ENCODE measurements at places on chromosomes 3 and 15. TPM values are rescaled to one million over a fixed set of nuclear protein-coding genes. Genes with fewer than 3 reads are reported as not detected.

The GOLGA8H gene
- 0.51 TPM for total RNA-seq

The MAP3K13 gene
- 42.7 TPM for total RNA-seq

The ELL3 gene
- 0.69 TPM for total RNA-seq

The FAM107A gene
- total RNA-seq: not detected

DNA sequence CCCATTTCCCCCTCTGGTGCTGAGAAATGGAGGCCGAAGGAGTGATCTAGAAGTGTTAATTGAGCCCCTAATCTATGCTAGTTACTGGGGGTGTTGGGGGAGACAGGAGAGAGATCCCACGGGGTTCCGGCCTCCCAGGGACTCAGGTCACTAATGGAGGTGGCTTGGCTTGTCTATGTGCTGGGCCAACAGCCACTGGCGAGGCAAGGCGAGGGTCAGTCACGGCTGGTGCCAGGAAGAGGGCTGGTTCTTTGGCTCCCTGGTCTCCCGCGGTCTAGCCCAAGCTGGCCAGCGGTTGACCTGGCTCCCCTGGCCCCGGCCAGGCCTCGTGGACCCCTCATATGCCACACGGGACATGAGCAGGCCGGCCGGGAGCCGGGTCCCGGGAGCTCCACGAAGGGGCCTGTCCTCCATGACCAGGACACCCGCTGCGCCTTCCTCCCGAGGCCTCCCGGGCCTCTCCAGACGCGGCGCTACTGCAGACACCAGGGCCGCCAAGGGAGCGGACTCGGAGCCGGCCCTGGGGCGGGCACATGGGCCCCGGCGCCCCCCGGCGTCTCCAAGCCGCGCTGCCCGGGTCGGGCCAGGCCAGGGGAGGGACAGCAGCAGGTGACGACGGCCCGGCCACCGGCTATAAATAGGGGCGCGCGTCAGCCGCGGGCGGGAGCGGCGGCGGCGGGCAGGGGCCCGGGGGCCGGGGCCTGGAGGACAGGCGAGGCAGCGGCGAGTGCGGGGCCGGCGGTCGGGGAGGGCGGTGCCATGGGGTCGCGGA is at the start of gene ALPK3:
TSS of gene ALPK3 (plus strand) at position 663 of the 772 bp plus-strand sequence. CDS start at position 760, 97 bp downstream.
- peak within 1 kb of the TSS; percentile 68 for H3K4me3 ChIP-seq
- H3K4me1 ChIP-seq: peaks cover 39% of the 10 kb centered on the region
- peak; percentile 35 for DNase-seq
- H3K27me3 ChIP-seq: no peaks in the 10 kb centered on the region

DNA sequence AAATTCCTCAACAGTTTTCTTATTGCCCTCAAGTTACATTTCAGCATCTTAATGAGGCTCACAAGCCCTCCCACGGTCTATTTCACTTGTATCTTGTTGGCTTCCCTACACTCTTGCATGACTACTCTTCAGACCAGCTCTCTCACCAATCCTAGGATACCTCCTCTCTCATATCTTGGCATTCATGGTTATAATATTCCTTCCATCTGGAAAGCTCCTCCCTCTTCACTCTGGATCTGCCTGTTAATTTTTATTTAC is 8.5 kb upstream of the CCDC80 start:
- H3K36me3 ChIP-seq: no peaks in the 10 kb centered on the region
- no peak overlapping the region for H3K4me3 ChIP-seq
- no peak for DNase-seq
- no peak overlapping the region for H3K27ac ChIP-seq
- H3K27me3 ChIP-seq: no peaks in the 10 kb centered on the region

DNA sequence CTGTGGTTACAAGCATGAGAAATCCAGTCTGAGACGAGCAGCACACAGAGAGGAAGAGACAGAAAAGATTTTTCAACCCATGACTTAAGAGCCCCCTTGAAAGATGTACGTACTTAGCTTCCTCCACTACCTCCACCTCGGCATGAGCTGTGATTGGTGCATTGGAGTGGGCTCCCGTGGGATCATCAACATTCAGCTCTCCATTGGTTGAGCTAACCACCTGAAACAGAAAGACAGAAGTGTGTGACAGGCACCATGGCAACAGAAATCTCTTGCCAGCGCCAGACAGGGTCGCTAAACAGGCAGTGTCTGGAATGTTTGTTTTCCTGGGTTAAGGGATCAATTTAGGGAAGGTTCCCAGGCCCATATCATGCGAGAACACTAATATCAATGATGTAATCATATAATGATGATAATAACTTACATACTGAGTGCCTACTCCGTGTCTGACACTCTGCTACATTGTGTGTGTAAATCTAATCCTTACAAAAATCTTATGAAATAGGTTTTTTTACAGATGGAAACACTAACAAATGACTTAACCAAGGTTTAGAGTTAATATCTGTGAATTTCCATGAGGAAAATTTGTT is 17.5 kb upstream of the PPIB start:
- peaks cover 7% of the 10 kb centered on the region for H3K4me1 ChIP-seq
- no peak for DNase-seq
- peaks cover 16% of the 10 kb centered on the region for H3K36me3 ChIP-seq
- no peaks in the 10 kb centered on the region for H3K27me3 ChIP-seq
- H3K27ac ChIP-seq: no peak overlapping the region
- no peak overlapping the region for H3K4me3 ChIP-seq

Measured in mesothelial cell of epicardium (in vitro differentiated cells).